Stimulated activated memory B cell treated with anti-CD40 and anti-IgM and Interleukin-4, amounts not matched to agents 10 μg/mL and 1 μg/mL and 100 μg/mL, for 72 hours (primary cell): ENCODE measurements at places on chromosomes 5 and 9.

DNA sequence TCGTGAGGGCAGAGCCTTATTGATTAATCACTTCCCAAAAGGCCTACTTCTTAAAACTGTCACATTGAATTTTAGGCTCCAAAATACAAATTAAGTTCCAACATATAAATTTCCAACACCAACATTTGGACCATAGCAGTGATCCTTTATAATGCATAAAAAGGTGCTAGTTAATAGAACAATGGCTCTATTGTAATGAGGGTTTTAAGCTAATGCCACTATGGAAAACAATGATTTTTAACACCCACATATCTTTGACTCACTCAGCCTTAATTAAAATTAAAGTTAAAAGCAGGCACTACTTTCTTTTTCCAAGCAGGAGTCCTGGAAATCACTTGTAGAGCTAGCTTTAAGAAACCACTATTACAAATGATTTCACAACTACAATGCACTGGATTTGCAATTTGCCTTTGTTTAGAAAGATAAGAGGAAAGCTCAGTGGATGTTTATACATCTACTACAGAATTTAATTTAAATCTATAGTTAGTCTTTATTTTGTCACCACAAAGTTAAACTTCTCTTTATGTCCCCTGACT lies 41.8 kb downstream of the DPYSL3 start:
- ATAC-seq = no peak

DNA sequence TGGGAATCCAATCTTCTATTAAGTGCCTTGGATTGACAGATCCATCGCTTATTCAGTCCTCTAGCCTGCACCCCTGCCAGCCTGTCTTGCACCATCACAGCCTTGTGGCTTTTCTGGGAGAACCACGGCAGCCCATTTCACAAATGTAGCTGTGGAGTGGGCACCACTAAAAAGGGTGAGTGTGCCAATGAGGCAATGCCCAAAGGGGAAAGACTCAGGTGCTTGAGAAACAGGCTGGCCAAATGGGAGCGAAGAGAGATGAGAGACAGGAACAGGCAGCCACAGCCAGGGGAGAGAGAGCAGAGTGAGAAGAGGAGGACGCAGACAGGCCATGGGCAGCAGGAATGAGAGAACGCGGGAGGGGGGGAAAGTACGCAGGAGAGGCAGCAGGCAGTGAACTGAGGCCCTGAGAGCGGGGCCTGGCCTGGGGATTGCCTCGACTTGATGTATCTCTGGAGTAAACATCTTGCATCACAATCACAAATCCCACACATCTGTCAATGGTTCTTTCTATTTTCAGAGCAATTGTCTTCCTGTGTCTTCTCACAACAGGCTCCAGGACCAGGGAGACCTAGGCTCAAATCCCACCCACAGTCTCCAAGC lies 173.1 kb downstream of the SYK start:
- ATAC-seq = no peak

DNA sequence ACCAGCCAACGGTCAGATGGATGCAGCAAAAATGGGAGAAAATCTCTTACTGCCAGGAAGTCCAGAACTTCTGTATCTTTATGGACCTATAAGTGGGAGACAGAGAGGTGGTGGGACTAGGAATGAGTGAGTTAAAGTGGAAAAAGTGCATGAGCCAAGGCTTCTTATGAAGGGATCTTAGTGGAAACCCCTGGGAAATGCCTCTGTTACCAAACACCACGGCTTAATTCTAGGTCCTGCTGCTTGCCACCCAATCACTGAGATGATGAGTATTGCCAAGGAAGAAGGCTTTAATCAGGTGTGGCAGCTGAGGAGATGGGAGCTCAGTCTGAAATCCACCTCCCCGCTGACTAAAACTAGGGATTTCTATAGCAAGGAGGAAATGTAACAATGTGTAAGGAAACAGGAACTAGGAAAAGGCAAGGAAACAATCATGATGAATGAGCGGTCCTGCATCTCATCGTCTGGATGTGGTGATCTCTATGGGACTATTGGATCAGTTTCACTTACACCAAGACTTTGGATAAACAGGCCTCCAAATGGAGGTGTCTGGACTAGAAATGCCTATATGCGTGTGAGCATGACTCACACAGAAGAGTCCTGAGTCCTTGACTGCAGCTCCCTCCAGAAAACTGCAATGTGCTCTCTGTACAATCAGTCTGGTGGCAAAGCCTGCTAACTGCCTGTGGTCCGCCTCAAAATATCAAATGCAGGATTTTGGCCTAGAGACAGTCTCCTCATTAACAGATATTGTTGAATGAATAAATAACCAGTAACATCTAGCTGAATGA lies 98.2 kb upstream of the PRR16 start:
- no peak for ATAC-seq

- no peak for ATAC-seq
These were observed 3.6 kb downstream of the WNK2 start for GRCh38 chr9:93187574-93187973.
